Activated CD4-positive, CD25-positive, alpha-beta regulatory T cell treated with anti-CD3 and anti-CD28 coated beads, Interleukin-2, amount 50 U/mL, for 16 hours (primary cell): ENCODE measurements at places on chromosomes 12 and 14.

DNA sequence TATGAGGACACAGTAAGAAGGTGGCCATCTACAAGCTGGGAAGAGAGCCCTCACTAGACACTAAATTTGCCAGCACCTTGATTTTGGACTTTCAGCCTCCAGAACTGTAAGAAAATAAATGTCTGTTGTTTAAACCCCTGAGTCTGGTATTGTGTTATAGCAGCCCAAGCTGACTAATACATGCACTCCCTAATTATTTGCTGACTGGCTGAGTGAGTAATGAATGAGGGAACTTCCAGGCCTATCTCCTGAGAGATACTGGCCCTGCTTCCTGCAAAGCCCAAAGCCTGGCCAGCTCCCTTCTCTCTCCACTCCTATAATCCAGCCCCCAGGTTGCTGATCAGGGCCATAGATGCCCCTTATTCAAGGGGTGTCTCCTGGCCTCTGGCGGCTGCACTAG, 120.0 kb upstream of the NOS1 start:
- no peak for DNase-seq

GRCh38 chr14:45610318-45610717, 357.3 kb upstream of the MIS18BP1 start:
- DNase-seq = no peak

GRCh38 chr14:34797747-34798583, 77.2 kb downstream of the BAZ1A start:
- no peak for DNase-seq

DNA sequence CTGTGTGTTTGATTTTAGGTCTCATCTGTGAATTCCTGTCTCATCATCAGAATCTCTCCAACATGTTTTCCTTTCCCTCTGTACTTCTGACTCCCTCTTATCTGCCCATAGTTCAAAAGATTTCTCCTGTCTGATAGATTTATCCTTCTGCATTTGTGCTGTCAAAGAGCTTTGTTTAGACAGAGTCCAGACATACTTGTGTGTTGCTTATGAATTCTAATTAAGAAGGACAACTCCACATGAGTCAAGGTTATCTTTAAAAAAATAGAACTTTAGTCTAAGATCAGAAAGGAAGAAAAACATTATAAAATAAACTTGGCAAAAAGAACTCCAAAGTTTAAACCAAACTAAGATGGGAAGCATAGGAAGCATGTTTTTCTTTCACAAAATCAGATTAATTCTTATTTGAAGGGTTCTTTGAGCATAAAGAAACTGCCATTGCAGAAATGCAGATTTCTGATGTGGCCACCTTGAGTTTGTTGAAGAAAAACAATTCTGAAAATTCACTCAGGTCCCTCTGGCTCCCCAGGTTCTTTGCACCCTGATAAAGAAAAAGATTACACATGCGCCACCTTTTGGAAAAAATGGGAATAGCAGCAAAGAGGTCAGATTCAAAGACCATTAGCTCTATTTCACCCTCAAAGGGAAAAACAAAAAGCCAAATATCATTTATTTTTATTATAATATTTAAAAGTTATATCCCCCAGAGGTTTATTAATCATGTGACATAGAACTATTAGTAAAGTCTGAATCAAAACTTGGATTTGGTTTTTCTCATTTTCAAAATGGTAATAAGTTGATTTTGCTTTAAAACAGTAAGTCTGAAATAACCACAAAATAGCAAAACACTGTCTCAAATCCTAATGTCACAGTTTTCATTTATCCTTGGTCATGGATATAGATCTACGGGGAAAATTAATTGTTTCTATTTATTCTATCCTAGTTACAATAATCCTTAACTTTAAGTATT, 143.7 kb upstream of the DCN start:
- peak; percentile 4 for DNase-seq

GRCh38 chr12:2618291-2618995, 176.3 kb upstream of the FKBP4 start:
- DNase-seq = no peak

DNA sequence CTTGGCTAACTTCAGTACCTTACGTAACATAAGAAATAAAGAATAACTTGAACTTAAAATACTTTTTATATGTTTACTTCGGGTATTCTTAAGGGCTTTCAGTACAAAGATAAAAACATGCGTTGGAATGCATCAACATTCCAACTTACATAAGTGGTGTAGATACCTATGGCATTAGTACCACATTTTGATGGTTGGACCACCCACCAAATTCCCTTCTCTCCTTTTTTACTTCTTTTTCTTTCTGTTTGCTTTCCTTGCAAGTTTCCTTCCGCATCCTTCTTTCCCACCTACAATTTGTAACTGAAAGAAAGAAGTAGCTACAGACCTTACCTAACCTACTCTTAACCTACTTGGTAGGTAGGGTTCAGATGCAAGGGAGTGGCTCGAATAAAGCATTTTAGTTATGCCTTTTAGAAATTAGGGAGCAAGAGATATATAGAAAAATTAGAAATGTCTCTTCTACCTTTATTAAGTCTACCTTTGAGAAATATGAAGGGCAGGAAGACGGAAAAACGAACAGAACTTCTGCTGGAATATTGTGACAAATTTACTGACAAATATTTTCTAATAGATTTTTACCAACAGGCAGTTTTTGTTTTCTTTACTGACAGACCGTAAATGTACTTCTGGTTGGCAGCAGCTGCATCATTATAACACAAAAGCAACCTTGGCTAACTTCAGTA, 2.1 kb upstream of the ARHGAP5 start:
- DNase-seq = no peak

DNA sequence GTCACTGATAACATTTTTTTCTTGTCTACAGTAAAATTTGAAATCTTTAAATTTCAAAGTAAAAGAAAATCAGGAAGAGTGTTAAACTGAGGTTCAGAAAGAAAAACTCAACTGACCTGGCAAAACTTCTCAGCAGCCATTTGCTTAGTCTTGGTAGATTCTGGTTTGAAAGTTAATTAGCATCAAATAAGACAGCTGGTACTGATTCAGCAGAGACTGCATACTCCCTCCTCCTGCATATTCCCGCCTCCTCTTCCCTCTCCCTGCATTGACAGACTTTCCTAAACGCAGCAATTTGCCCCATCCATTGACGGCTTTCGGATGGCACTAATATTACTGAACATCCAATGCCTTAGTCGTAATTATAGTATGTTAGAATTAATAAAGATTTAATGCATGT, 520.8 kb downstream of the FLRT2 start:
- DNase-seq = no peak

- no peak for DNase-seq
These were observed 257.3 kb upstream of the PLEKHG7 start for GRCh38 chr12:92445253-92446082.

GRCh38 chr14:104882991-104883660, 18.1 kb downstream of the CEP170B start:
- no peak for DNase-seq

- DNase-seq = peak; percentile 51
These were observed 558 bp downstream of the KLHDC2 start for GRCh38 chr14:49768301-49769121.

DNA sequence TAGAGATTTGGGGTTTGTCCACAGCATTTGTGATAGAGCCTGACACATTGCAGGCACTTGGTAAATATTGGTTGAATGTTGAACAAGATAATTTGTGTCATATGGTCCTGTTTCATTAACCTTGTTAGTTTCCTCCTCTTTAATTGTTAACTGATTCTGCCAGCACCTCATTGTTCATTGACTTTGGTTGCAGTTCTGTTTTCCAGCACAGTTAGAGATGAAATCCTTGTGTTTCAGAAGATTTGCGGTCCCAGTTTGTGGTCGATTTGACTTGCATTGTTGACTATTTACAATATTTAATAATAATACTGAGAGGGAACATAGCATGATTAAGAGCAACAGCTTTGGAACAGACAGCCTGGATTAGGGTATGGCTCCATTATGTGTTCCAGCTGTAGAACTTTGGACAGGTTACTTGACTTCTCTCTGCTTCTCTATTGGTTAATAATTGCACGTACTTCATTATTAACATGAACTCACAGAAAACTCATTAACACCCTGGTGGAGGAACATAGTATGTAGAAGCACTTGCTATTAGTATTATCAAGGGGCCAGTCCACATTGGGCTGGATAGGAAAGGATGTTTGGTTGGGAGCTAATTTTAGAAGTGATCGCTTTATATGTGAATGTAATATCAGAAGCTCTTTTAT, 8.7 kb downstream of the DRAM1 start:
- no peak for DNase-seq

GRCh38 chr14:67584978-67585377, 15.1 kb downstream of the PIGH start:
- no peak for DNase-seq

DNA sequence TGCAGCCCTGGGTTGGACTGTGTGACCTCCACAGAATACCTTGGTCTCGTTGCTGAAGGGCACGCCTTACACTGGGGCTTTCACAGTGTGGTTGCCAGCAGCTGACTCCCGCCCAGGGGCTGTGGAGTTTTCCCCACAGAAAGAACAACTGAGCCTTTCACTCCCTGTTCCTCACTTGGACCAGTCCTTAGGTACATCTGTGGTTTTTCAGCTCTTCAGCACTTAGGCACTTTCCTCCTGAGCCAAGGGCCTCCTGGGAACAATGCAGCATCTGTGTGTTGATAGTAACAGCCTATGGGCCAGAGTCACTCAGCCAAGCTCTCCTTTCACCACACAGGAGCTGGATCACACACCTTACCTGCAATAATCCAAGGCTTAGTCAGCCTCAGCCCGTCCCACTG, 25.0 kb downstream of the ERP27 start:
- no peak for DNase-seq

- no peak for DNase-seq
These were observed 21.4 kb downstream of the TMEM116 start for GRCh38 chr12:111991535-111991934.

- DNase-seq = no peak
These were observed 84.6 kb downstream of the ESR2 start for GRCh38 chr14:64209444-64210131.

DNA sequence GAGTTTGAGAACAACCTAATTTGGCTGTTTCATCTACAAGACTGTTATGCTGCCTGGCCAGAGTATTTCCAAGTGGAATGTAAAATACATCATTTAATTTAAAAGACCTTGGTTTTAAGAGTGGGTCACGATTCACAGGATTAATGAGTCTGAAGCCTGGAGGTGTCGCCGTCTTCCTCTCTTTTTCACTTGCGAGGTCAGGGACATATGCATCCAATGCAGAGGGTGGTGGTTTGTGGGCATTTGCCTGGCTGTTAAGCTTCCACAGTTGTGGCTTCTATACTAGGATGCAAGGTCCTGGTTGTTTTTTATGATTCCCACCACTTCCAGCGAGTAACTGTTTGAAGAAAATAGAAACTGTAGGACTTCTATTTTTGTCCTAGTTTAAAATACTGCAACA, 22.8 kb upstream of the RASSF3 start:
- DNase-seq = no peak

GRCh38 chr14:103560691-103561090, 1.8 kb downstream of the BAG5 start:
- DNase-seq = no peak

GRCh38 chr12:63811755-63812154, 32.0 kb downstream of the RXYLT1 start:
- no peak for DNase-seq

DNA sequence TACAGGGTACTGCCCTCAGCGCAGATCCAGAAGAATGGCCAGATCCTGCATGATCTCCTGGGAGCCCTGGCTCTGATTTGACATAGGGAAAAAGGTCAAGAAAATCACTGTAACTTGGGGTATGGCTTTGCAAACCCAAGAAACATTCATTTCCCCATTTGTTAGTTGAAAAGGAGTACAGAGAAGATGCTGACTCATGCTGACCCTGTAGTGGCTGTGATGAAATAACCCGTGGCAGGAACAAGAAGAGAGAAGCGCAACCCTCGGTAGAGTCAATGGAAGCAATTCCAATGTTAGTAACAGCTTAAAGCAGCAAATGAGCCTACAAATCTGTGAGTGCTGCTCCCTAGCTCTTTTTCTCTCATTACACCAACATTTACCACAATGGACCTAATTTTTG, 281.6 kb upstream of the NPAS3 start:
- no peak for DNase-seq

DNA sequence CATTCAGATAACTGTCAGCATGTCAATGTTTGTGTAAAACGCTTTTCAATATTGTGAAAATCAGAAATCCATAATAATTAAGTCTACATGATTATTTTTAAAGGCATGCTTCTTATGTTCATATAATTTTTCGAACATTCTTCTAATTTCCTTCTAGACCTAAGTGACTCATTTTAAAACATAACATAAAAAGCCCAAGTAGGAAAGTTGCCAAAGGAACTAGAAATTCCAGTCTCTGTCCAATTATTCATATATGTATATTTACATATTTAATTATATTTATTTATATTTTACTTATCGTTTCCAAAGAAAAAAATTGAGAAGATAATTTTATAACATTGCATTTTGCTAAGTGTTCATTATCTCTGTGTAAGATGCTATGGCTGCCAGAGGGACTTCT, 110.4 kb downstream of the TMTC1 start:
- no peak for DNase-seq

- no peak for DNase-seq
These were observed 194.6 kb upstream of the KRR1 start for GRCh38 chr12:75705749-75706711.

DNA sequence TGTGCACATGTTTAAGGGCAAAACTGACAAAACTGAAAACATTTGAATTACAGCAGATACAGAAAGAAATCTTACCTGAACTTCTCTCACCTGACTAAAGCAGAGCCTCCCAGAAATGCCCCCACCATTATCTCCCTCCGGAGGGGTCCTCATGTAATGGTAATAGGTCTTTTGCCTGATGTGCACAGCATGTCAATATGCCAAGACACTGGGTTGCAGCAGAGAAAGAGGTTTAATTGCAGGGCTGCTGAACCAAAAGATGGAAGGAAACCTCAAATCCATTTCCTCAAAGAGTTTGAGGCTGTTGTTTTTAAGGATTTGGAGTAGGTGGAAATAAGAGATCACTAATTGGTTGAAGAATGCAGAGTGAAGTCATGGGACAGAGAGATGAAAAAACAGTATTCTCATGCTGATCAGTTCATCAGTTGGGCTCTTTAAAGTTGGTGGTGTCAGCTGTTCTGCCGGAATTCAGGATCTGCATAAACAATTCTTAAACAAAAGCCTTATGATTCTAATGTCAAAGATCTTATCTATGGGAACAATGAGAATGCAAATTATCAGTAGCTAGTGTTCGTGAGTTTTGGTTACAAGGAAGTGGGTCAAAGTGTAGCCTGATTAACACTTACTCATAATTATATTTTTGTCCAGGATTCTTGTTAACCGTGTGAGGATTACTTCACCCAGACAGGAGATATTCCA, 18.2 kb downstream of the ANG start:
- DNase-seq = no peak

GRCh38 chr12:87317302-87317701, 711.9 kb downstream of the C12orf50 start:
- no peak for DNase-seq
